Endothelial cell of umbilical vein (primary cell): ENCODE measurements at places on chromosomes 1 and 21. TPM values are rescaled to one million over a fixed set of nuclear protein-coding genes. Genes with fewer than 3 reads are reported as not detected.

GRCh38 chr1:205321162-205321958, at the start of gene NUAK2:
Gene NUAK2, minus strand, starts transcription at chr1:205321745. Its CDS starts 117 bp downstream, at chr1:205321628.
- DNase-seq, result peak; percentile 89

DNA sequence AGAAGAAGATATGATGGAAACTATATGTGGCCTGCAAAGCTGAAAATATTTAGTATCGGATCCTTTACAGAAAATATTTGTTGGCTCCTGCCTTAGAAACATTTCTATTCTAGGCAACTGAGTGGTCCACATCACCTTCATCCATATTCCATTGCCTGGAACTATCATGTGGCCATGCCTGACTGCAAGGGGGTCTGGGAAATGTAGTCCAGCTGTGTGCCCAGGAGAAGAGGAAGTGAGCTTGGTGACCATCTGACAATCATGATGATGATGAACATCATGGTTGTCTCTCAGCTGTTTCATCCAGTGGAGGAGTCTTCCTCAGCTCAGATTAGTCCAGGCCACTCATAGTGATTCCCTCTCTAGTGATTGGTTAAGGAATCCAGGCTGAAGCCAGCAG, 61.8 kb upstream of the IFNLR1 start:
- no peak for DNase-seq

SYCP1 gene
- total RNA-seq, result not detected in 2 replicates

- DNase-seq, result no peak
These were observed 302.6 kb upstream of the RRP15 start for GRCh38 chr1:217982331-217983050.

- DNase-seq, result no peak
These were observed 28.3 kb upstream of the ACOT11 start for GRCh38 chr1:54519709-54520108.

DNA sequence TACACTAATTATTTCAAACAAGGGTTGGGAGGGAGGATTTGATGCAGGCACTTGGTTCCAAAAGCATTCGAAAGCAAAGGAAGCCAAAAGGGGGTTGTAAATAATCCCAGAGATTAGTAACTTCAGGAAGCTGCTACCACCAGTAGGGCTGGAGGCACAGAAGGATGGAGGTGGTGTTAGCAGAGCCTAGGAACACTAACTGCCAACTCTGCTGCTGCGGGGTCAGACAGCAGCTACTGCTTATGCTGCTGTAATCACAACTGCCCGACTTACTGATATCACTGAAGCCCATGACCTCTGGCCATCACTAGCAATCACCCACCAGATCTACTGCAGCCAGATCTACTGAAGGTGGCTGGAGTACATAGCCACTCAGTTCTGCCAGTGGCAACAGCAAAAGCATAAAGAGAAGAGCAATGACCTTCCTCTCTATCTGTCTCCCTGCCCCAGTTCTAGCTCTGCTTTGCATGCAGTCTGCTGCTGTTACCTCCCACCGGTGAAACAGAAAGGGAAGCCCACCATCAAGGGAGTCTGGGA, 408.5 kb downstream of the PLPP3 start:
- no peak for DNase-seq

DNA sequence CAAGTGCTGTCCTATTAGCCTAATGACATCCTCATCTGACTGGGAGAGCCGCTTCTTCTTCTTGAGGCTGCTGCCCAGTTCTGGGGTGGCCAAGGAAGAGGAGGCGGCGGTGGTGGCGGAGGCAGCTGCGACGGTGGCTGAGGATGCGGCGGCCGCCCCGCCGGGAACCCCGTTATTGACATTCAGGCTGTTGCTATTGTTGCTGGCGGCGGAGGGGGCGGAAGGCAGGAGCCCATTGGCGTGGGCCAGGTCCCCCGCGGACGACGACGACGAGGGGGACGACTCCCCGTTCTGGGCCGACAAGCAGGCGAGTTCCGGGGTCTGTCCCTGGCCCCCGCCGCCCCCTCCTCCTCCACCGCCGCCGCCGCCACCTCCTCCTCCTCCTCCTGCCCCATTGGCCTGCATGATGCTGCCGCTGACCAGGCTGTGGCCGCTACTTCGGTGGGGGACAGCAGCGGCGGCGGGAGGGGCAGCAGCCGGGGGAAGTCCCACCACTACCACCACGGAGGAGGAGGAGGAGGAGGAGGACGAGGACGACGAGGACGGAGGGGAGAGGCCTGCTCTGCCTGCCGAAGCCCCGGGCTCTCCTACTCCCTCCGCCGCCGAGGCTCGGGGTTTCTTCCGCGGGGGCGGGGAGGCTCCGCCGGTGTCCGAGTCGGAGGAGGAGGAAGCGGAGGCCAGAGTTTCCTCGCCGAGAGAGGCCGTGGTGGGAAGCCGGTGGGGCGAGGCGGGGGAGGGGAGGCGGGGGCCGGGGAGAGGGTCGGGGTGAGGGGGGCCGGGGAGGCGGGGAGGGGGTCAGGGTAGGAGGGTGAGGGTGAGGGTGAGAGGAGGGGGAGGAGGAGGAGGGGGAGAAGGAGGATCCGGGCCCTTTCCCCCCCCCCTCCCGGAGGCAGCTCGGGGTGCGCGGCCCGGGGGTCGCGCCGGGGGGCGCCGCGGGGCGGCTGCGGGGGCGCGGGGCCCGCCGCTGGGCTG, 610 bp downstream of the WDR26 start:
- DNase-seq, result peak; percentile 46
